ENCODE measurements at places on chromosomes 12 and 14.

DNA sequence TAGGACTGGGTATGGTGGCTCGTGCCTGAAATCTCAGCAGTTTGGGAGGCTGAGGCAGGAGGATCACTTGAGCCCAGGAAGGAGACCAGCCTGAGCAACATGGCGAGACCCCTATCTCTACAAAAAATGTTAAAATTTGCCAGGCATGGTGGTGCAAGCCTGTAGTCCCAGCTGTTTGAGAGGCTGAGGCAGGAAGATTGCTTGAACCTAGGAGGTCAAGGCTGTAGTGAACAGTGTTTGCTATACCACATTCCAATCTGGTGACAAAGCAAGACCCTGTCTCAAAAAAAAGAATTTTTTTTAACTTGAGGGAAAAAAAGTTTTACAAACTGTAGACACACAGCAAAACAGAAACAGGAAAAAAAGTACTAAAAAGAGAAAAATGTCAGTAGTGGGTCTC is 2.3 kb upstream of the MAP3K9 start:
- no peak for DNase-seq

GRCh38 chr14:106691601-106692291 is 1165.4 kb downstream of the TMEM121 start:
- DNase-seq, result no peak

DNA sequence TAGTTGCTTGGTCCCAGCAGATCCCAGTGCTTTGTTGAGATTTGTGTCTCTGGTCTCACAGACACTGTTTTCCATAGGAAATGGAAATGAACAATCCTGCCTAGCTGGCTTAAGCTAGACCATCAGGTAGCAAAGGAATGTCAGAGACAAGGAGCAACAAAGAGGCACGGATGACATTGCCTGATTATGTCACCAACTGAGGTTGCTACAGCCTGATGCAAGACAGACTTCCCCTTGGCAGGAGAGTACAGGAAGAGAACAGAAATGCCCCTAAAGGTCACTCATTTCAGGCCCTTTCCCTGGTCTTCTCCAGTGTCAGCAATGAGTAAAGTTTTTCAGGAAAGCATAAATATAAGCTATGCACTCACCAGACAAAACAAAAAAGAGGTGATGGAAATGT is 2.0 kb upstream of the PRB2 start:
- DNase-seq, result no peak

DNA sequence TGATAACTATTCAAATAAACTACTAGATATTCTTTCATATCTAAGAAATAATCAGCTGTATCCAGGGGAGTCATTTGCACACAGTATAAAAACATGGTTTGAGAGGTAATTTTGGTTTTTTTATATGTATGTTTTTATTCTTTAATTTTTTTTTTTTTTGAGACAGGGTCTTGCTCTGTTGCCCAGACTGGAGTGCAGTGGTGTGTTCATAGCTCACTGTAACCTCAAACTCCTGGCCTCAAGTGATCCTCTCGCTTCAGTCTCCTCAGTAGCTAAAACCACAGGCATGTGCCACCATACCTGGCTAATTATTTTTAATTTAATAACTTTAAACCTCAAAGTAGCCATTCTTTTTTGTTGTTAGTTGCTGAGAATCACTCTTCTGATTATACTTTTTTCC is 1.8 kb downstream of the PRORP start:
- DNase-seq, result no peak

- no peak for DNase-seq
Measured at GRCh38 chr12:125166041-125166440, 100.8 kb downstream of the AACS start.
